ENCODE measurements at places on chromosomes 2 and 18.

- DNase-seq = no peak
These were observed 15.2 kb downstream of the LRATD1 start for GRCh38 chr2:14647714-14648113.

DNA sequence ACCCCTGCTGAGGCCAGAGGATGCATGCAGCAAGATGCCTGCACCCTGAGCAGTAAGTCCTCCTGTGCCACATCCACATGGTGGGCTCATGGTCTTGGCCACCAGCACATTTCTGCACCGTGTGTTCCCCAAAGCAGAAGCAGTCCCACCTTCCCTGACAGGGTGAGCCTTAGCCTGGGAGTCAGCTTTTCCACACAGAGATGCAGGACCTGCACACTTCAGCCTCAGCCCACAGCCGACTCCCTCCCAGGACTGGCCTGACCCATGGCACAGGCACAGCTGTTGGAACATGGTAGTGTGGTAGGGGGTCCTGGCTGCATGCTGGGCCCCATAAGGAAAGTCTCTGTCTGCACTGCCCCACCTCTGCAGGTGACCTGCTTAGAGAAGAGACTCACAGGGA is 5.0 kb downstream of the SNED1 start:
- DNase-seq = no peak

DNA sequence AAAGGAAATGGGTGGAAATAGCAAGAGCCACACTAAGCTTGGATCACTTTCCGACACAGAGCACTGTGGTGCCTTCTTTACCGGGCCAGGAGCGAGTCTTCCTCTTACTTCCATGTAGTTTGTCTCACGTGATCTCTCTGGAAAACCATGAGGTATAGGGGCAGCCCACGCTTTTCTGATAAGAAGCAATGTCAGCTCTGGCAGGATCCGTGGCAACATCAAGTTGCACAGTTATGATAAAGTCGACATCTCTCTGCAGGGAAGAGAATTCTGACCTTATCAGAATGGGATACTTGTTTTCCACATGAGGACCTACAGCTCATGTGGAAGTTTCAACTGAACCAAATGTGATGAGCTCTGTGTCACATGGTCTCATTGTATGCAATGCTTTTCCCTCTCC is 29.5 kb downstream of the MSGN1 start:
- no peak for DNase-seq

GRCh38 chr2:60516383-60516811 is 37.1 kb downstream of the BCL11A start:
- no peak for DNase-seq

GRCh38 chr2:216275890-216276289 is 96.4 kb downstream of the MARCHF4 start:
- no peak for DNase-seq

GRCh38 chr2:20381457-20381856 is 30.8 kb upstream of the PUM2 start:
- DNase-seq = no peak

All from activated CD4-positive, alpha-beta T cell treated with anti-CD3 and anti-CD28 coated beads, Interleukin-2, amount 50 U/mL, for 4 hours (primary cell).